Activated T-cell treated with anti-CD3 and anti-CD28 coated beads, Interleukin-2, amount 50 U/mL, for 1 hour (primary cell): ENCODE measurements at places on chromosomes 7 and 10.

GRCh38 chr7:91228327-91228726, 35.9 kb upstream of the FZD1 start:
- no peak for DNase-seq

GRCh38 chr7:74084722-74085578, 1.3 kb downstream of the LIMK1 start:
- DNase-seq: no peak

- no peak for DNase-seq
Measured at GRCh38 chr10:102280397-102281101, 35.2 kb downstream of the GBF1 start.

GRCh38 chr10:123911866-123912265, 20.3 kb upstream of the CPXM2 start:
- DNase-seq: no peak

- DNase-seq: no peak
Measured at GRCh38 chr10:30365278-30365677, 16.2 kb upstream of the MTPAP start.

GRCh38 chr7:130901209-130901783, 167.3 kb upstream of the KLF14 start:
- no peak for DNase-seq

GRCh38 chr10:110083884-110084283, 76.1 kb downstream of the ADD3 start:
- no peak for DNase-seq

DNA sequence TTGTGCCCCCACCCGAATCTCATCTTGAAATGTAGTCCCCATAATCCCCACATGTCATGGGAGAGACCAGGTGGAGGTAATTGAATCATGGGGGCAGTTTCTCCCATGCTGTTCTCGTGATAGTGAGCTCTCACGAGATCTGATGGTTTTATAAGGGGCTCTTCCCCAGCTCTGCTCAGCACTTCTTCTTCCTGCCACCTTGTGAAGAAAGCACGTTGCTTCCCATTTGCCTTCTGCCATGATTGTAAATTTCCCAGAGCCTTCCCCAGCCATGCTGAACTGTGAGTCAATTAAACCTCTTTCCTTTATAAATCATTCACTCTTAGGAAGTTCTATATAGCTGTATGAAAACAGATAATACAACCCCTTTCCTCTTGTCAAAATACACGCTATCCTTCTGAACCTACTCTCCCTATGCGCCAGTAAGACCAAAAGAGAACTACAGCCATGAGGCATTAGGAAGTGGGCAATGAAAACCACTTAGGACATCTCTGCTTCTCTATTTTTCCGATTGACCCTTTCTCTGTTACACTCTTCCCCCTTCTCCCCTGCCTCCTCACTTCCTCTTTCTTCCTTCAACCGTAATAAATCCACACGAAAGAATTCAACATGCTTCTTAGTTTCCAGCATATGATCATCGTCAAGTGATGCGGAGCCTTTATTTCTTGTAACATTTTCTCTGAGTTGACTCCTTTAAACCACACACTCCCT, 101.2 kb upstream of the WDR11 start:
- no peak for DNase-seq

DNA sequence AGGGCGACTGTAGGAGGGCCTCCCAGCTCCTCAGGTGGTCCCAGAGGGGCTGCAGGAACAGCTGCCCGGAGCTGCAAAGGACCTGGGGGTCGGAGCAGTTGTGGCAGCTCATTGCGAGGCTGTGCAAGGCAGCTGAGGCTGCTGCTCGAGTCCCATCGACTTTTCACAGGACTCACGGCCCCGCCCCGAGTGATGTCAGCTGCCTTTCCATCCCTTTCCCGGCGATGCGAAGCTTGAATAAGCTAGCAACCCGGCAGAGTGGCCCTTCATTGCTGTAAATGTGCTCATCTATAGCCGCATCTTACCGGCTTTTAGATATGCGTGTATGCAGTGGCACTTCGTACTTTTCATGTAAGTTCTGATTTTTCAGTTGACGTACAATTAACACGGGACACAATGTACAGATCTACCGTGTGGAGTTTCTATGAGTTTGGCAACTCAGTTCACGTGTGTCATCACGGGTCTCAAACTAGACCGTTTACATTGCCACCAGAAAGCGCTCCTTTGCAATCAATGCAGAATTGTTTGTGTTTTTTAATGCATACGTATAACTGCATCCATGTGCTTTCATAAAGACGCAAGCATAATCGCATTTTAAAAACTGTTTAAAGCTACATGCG, at the start of gene CH25H:
Gene CH25H (minus strand): TSS at position 137 of the 620 bp plus-strand sequence. CDS start 25 bp downstream, at position 112.
- peak; percentile 54 for DNase-seq

DNA sequence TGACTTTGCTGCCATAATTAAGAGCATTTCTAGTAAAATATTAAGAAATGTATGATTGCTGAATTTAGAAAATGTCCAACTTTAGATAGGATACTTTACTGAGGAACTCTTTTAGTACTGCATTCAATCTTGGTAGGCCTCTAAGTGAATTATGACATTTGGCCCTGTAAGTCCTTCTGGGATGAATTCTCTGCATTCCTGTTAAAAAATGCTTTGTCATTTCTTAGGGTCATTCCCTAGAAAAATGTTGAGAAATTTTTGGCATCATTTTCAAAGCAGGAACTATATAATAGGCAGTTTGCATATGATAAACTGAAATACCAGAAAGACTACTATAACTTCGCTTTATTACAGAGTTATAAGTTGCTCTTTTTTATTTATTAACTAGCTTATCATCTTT, 69.3 kb upstream of the PRR15 start:
- DNase-seq: no peak

GRCh38 chr10:132643709-132644526, 106.3 kb downstream of the INPP5A start:
- DNase-seq: no peak

DNA sequence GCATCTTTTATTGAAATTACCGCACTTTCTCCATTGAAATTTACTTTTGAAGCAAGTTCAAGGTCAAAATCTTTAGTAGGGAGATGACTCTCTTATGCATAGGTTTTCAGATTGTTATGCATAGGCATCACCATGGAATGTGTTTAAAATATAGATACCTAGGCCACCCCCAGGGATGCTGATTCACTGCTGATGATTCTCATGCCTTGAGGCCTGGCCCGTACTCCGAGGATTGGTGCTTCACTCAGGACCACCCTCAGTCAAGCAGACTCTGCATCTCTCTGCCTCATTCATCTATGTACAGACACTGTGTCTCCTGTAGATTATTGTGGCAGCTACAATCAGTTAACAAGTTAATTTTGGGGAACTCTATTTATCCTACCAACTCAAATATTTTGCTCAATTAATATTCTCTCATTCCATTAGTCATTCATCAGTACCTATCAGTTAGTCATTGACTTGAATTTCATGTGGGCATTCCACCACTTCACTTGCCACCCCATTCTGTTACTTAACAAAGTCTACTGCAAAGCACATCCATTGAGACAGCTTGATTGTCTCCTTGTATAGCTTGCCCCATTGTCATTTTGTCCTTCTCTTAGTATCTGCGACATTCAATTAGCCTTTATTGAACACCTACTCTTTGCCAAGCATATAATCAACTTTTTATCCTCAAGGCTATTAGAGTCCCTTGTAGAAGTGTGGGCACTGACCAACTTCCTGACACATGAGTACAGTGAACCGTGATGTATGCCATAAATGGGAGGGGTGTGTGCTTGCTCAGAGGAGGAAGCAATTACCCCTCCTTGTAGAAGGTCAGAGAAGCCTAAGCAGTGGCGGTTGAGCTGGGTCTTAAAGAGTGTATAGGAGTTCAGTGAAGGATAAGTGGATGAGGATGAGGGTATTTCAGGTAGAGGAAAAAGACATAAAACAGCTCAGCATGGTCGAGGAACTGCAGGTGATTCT, 255.6 kb upstream of the BMPER start:
- DNase-seq: no peak

GRCh38 chr7:92076509-92076908, 57.8 kb downstream of the CYP51A1 start:
- no peak for DNase-seq

- DNase-seq: no peak
Measured at GRCh38 chr10:98265403-98266378, 2.3 kb downstream of the LOXL4 start.

- no peak for DNase-seq
Measured at GRCh38 chr7:49624611-49625010, 148.8 kb upstream of the VWC2 start.

DNA sequence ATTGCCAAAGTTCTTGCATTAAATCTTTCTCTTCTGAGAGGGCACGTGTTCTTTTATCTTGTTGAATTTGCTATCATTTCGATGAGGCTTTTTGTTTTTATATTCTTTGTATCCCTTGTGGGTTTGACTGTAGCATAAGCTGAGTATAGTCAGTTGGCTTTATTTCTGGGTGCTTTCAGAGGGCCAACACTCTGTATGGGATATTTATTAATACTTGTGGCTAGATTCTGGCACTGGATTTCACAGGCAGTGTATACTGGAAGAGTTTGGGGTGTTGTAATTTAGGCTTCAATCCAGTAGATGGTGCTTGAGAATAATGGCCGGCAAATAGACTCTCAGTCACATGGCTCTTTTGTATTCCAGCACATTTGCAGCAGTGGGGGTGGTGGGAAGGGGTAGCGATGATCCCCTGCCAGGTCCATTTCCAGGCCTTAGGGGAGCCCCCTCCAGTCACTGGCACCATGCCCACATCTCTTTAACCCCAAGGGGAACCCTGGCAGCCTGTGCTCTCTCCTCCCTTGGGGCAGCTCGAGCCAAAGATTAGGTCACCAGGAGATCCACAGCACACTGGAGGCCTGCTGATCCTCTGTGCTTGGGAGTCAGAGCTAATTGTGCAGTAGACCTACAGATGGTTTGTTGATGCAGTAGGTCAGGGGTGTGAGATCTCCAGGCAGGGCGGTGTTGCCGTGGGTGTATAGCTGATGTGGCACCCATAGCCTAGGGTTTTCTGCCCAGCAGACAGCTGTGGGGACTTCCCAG, 81.8 kb downstream of the PTPN20 start:
- DNase-seq: no peak

- DNase-seq: no peak
Measured at GRCh38 chr7:37831244-37831643, 17.2 kb upstream of the NME8 start.

DNA sequence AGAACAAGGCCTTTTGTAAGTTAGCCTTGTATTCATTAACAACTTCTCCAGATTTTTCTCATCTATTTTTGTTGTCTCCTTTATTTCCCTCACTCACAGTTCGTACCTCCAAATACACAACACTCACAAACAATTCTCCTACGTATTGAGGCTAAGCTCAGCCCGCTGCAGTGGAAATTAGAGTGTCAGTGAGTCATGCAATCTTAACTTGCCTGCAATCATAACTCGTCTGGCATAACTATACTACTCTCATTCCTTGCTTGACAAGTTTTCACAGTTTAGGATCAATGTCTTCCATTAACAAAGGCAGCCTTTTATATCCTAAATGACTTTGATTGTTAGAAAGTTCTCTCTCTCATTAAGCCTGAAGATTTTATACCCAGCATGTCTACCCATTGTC, 23.8 kb downstream of the TMEM196 start:
- DNase-seq: no peak

DNA sequence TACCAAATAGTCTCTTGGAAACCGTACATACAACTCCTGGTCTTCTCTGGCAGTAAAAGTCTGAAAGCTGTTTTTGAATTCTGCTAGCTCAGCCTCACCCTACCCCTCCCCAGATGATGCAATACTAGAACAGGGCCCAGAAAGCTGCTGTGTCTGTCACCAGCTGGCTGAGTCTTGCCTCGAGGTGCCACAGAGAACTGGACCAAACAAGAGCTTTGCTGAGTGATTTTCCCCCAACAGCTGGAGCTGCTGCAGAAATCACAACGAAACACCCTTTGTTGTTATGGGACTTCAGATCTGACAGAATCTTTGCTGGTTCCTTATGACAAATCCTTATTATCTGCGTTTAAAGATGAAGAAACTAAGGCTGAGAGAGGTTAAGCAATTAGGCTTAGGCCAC, 134.1 kb downstream of the SPAG6 start:
- DNase-seq: no peak

DNA sequence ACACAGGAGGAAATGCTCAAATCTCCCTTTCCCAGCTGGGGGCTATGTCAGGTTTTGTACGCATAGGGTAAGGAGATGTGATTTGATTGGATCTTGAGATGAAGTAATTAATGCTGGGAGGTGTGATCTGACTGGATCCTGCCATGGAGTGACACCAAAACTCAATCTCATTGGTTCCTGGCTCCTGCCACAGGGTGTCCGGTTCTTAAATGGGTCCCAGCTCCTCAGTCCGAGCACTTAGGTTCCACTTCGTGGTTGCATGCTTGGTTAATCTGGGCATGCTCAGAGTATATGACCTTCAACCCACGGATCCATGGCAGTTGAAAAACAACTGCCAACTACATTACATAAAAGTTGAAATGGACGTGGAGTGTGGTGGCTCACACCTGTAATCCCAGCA, 3.1 kb upstream of the ZNF12 start:
- DNase-seq: no peak

DNA sequence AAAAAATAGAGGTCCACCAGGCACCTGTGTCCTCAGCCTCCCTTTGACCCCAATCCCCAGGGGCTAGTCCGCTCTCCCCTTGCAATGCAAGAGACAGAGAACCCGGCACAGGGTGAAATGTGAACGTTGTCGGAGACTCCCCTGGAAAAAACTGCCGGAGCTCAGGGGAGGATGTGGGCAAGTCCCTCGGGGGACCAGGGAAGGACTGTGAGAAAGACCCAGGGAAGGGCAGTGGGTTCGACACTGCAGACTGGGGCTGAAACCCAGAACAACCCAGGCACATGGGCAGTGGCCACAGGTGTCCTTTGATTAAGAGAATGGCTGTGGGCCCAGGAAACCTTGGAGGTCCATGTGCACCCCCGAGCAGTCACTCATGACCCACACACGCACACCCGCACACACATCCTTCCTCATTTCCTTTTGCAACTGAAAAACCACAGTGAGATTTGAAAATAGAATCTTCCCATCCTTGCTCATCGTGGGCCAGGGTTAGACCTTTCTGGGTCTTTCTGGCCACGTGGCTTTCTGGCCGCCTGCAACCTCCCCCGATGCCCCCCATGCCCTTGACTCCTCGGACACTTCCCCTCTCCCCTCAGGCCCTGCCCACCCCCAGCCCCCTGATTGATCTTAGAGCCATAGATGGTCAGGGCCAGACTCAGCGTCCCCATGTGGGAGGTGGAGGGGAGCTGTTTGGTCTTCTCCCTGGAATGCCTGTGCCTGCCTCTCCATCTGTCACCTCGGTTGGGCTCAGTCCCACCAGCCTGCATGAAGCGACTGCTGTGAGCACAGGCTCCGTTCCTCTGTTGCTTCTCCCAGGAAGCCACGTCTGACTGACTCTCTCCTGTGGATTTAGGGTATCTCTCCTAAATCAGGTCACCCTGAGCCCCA, 7.9 kb downstream of the LAT2 start:
- DNase-seq: no peak

DNA sequence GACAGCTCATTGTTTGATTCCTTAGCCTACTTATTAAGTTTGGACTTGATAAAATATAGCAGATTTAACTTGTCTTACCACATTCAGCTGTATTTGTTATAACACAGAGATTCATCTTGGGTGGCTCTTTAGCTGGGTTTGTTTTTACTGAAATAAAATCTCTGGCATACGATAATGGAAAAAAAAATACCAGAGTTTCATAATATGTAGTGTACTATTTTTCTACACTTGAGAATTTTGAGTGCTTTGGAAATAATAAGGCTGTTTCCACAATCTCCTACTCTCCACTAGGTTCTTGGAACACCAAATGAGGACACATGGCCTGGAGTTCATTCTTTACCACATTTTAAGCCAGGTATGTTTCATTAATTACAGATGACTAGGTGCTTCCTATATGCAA, 218.6 kb upstream of the FZD1 start:
- no peak for DNase-seq

GRCh38 chr7:70726951-70727378, 405.0 kb upstream of the GALNT17 start:
- no peak for DNase-seq
